ENCODE measurements at places on chromosomes 11 and 22.
A peak's percentile ranks its signal among the peaks of the same experiment; 100 is the strongest.

DNA sequence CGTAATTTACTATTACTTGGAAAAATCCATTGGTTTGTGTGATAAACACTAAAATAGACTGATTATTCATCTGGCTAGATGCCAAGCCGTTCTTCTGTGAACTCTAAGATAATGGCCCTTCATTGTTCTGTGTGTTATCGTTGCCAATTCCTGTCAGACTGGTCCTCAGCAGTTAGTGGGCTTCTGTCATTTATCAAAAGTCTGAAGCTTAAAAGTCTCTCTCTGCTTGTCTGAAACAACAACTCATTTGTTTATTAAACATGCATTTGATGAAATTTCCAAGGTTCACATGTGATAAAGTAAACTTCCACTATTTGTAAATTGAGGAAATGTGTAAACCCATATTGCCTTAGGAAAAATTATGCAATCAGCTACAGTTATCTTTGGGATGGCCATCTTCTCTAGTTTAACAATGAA lies 21.1 kb upstream of the RDX start:
- no peak for DNase-seq

GRCh38 chr11:101043940-101044339 lies 85.7 kb downstream of the PGR start:
- no peak for DNase-seq

- DNase-seq, result no peak
These were observed 6.4 kb upstream of the UBASH3B start for GRCh38 chr11:122649116-122649515.

DNA sequence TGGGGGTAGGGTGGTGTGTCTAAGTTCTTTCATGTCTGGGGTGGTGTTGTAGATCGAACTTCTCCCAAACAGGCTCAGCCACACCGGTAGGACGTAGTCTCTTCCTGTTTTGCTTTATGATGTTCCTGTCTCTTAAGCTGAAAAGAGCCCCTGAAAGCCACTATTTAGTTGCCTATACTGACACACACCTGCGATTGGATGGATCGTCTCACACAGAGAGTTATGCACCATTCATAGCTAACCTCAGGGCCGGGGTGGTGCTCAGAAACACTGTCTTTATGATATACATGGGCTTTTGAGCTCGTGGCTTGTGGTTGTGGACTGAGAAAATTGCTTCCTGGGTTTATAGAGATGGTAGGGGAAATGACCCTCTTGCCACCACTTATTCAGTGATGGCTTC lies 137.6 kb downstream of the TEAD1 start:
- DNase-seq, result no peak

- no peak for DNase-seq
These were observed 101.7 kb downstream of the MORC2 start for GRCh38 chr22:30866811-30867271.

DNA sequence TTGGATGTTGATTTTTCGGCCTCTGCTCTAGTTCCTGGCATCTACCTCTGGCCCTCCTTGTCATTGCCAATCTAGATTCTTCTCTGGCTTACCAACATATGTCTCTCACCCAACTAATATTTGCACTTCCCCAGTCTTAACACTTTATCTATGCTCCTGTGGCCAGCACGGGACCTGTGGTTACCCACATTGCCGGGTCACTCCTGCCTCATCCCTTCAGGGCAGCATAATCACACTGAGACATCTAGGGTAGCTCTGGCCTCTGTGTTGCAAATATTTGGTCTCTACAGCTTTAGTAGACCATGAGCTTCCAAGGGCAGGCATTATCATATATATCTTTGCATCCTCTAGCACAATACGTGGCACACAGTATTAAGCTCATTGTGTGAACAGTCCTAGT lies 182.0 kb upstream of the ARHGAP20 start:
- DNase-seq, result no peak

GRCh38 chr11:17277024-17277584 lies 565 bp downstream of the NUCB2 start:
- no peak for DNase-seq

- no peak for DNase-seq
These were observed 2.6 kb downstream of the ACER3 start for GRCh38 chr11:76863196-76863777.

- DNase-seq, result peak; percentile 68
These were observed 310.5 kb downstream of the BRD1 start for GRCh38 chr22:49517211-49517610.

- peak; percentile 96 for DNase-seq
These were observed at the start of gene ADM for GRCh38 chr11:10304495-10305261. ADM (plus strand) TSS chr11:10305073; CDS start chr11:10305701, 628 bp downstream.

DNA sequence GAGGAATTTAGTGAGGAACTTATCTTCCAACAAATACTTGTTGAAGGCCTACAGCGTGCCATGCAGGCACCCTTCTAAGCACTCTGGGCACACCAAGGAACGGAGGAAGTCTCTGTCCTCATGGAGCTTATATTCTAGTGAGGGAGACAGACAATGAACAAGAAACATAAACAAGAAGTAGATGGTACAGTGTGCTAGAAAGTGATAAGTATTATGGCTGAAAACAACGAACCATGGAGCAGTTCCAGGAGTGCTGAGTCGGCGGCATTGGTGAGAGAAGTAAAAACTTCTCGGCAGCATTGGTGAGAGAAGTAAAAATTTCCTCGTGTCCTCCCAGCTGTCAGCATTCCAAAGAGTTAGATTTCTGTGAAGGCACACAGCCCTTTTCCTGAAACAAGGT lies 53.2 kb downstream of the FAM76B start:
- DNase-seq, result no peak

- no peak for DNase-seq
These were observed 12.2 kb upstream of the PIM3 start for GRCh38 chr22:49948116-49948957.

DNA sequence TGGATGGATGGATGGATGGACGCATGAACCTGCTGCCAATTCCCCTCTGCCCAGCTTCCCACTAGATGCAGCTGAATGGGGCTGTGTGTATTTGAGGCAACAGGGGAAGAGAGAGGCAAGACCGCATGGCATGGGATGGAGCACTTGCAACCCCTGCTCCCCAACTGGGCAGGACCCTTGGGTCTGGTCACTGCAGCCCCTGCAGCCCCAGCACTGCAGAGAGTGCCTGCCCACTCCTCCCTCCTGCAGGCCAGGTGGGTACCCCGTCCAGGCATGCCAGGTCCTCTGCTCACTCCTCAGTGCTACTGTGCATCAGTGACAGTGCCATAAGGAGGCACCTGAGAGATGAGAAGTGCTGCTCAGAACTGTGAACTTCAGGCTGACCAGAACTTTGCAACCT lies 40.3 kb downstream of the OSBPL5 start:
- no peak for DNase-seq

- no peak for DNase-seq
These were observed 1.8 kb upstream of the PGA3 start for GRCh38 chr11:61201476-61201875.

Measured in T1000 (cell line).